ENCODE measurements at places on chromosomes 16 and 17. TPM values are rescaled to one million over a fixed set of nuclear protein-coding genes. Genes with fewer than 3 reads are reported as not detected.

CA7 gene
- not detected for total RNA-seq

KRTAP4-5 gene
- total RNA-seq, result not detected

NOD2 gene
- total RNA-seq, result 1.1 TPM

GRCh38 chr17:78258323-78259191 is 27.1 kb downstream of the TMEM235 start:
- DNase-seq, result peak; percentile 80

- DNase-seq, result no peak
Measured at GRCh38 chr17:2931876-2932275, 131.5 kb downstream of the OR1D5 start.

- DNase-seq, result peak; percentile 32
Measured at GRCh38 chr17:16361874-16362273, 8.6 kb upstream of the CENPV start.

DNA sequence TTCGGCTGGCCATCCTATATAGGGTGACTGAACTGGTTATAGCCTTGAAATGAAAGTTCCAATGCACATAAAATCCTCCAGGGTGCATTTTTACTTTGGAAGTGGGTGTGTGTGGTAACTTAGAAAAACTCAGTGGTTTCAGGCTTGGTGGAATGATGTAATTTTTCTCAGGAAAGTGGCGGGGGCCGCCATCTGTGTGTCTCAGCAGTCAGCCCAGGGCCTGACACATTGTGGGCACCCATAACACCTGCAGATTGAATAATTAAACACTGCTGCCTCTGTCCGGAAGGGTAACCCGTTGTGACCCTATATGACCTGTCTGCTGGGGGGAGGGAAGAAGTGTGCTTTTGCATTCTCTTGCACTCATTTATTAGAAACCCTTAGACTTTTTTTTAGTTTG is 2.2 kb upstream of the PDP2 start:
- DNase-seq, result peak; percentile 91

GRCh38 chr17:29567554-29568330 is 759 bp upstream of the TP53I13 start:
- peak; percentile 87 for DNase-seq

DNA sequence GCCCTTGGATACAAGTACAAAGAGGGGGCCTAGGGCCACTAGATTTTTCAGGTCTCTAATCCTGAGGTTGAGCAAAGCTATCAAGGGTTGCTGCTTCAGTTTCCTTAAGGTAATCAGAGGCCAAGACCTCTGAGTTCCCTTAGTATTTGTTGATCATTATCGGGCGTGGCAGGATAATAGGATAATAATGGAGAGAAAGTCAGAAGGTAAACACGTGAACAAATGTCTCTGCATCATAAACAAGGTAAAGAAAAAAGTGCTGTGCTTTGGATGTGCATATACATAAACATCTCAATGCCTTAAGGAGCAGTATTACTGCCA is 41.5 kb upstream of the YPEL2 start:
- no peak for DNase-seq

DNA sequence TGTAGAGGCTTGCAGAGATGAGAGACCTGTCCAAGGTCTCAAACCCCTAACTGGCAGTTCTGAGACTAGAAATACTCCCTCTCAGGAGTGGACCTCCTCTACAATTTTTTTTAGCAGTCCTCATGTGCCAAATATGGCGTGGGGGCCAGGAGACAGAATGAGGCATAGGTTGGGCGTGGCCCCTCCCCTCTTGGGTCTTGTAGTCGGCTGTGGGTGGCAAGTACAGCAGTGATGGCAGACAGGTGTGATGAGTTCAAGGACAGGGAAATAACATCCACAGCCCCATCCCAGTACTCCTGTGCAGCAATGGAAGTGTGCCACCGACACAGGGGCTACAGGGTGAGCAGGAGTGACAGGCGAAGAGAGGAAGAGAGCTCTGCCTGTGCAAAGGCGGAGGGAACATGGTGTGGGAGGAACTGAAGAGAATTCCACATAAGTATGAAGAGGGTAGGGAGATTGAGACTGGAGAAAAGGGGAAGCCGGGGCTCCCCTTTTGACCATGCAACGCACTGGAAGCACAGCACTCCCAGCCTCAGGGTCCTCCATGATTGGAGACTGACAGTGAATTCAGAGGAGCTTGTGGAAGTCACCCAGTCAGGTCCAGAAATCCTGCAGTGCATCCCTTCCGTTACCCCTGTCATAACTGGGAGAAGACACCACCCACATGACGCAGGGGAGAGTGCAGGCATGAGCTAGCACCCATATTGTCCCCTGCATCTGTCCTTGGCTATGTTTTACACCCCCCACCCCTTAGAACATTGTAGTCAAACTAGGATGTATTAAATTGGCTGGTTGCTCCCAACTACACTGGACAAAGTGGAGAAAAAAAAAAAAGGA is 14.8 kb upstream of the CETP start:
- peak; percentile 35 for DNase-seq

DNA sequence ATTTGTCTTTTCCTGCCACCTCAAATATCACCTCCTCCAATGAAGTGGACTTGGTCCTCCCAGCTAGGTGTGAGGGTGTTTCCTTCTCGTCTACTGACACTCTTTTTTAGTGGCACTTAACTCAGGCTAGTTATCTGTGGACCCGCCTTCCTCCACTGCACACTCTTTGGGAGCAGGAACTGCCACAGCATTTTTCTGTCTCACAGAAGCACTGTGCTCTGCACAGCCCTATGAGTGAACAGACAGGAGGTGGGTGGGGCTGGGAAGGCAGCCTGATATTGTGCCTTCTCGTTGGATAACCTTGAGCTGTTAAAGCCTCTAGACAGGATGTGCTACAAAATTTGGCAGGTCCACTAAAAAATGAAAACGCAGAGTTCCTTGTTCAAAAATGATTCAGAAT is 31.9 kb upstream of the HOXB13 start:
- DNase-seq, result no peak
